A549 treated with DMSO at 1 μM for 4 hours (cell line): ENCODE measurements at places on chromosomes 2 and 18. TPM values are rescaled to one million over a fixed set of nuclear protein-coding genes. Genes with fewer than 3 reads are reported as not detected.

CRYBA2 gene
- total RNA-seq, result 0.18 TPM in 1 of 5 replicates, not detected in the others

OTOS gene
- 0.21 TPM in 1 of 5 replicates, not detected in the others for total RNA-seq

GPR45 gene
- not detected in 5 replicates for total RNA-seq

PLCD4 gene
- 0.26 to 0.69 TPM (median 0.31 TPM) in 5 replicates for total RNA-seq

ARMC9 gene
- 14.7 to 21.7 TPM (median 18.8 TPM) in 5 replicates for total RNA-seq

ADD2 gene
- total RNA-seq, result 23.1 to 29.2 TPM (median 25.3 TPM) in 5 replicates

SIX3 gene
- 0.17 to 0.45 TPM (median 0.34 TPM) in 5 replicates for total RNA-seq

PLB1 gene
- 1.1 to 2.0 TPM (median 1.6 TPM) in 5 replicates for total RNA-seq

PSMA8 gene
- not detected in 5 replicates for total RNA-seq

IL36G gene
- not detected in 5 replicates for total RNA-seq

PAX3 gene
- total RNA-seq, result not detected in 5 replicates

PIEZO2 gene
- 0.73 to 1.0 TPM (median 0.74 TPM) in 5 replicates for total RNA-seq

RAD51AP2 gene
- not detected in 5 replicates for total RNA-seq

SFTPB gene
- total RNA-seq, result 0.07 to 0.28 TPM (median 0.16 TPM) in 4 of 5 replicates, not detected in the other

SLC8A1 gene
- total RNA-seq, result 0.45 to 0.71 TPM (median 0.48 TPM) in 5 replicates

APOB gene
- not detected in 5 replicates for total RNA-seq

ALLC gene
- 0.05 TPM in 1 of 5 replicates, not detected in the others for total RNA-seq

ATP8B1 gene
- 9.9 to 13.9 TPM (median 10.6 TPM) in 5 replicates for total RNA-seq

ZNF892 gene
- total RNA-seq, result 0.23 to 0.93 TPM (median 0.56 TPM) in 5 replicates
